ENCODE measurements at places on chromosomes 2 and 18.

DNA sequence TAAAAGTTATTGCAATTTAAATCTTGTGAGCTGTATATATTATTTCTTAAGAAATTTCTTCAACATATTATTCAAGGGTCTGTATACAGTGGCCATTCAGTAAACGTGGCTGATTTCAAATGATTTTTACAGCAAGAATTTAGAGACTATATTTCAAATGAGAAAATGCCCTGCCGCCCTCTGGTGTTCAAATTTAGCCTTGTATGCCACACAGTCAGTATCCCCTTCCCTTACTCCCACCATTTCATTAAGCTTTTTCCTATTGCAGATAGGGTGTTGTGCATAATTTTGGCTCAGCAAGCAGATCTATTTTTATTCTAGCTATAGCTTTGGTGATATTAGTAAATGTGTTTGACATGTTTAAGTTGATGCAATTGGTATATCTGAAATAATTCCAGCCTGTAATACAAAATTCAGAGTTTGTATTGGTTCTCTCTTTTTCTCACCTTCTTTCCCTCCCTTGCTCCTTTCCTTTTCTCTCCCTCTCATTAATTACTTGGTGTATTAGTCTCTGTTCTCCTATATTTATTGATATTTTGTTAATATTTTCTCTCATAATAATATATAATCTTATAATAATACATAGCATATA, 22.8 kb upstream of the SCN7A start:
- peak; percentile 50 for DNase-seq

DNA sequence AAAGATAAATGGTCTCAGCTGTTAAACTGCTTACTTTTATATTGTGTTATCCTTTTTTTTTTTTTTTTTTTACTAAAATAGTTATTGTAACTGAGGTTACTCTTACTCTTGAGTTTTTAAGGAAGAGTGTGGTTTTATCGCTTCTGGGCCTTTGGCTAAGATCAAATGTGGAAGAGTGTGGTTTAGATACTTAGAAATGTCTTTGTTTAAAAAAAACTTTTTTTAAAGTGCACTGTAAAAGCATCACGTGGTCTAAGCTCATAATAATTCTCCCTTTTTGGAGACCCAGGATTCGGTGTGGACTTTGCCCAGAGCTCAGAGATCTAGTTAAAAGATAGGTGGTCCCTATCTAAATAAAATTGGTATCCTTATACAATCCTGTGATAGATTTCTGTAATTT, 11.9 kb upstream of the OXER1 start:
- DNase-seq: no peak

GRCh38 chr2:43605079-43605655, 9.3 kb upstream of the THADA start:
- DNase-seq: peak; percentile 50

- no peak for DNase-seq
Observed at GRCh38 chr2:223916181-223916920, 28.8 kb downstream of the WDFY1 start.

GRCh38 chr2:11357428-11357972, 13.1 kb upstream of the ROCK2 start:
- no peak for DNase-seq

- no peak for DNase-seq
Observed at GRCh38 chr18:54089749-54090459, 134.6 kb downstream of the MBD2 start.

- DNase-seq: no peak
Observed at GRCh38 chr2:138432971-138433370, 68.6 kb upstream of the SPOPL start.

DNA sequence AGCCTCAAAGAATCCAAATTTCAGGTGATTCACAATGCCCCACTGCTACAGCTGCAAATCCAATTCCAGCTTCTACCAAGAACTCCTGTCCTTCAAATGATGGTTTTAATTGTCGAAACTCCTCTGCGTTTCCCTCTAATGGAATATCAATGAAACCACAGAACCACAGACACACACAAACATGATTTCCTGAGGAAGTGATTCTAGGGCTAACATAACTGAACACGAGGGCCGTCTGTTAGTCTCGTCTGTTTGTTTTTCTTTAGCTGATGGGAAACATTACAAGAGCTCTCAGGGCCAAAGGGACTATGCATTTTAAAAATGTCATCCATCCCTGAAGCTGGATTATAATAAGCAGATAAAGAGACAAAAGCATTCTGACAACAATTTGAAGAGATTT, 59.4 kb downstream of the RNF152 start:
- DNase-seq: no peak

- DNase-seq: no peak
Observed at GRCh38 chr18:40079786-40080185, 1875.2 kb upstream of the PIK3C3 start.

- no peak for DNase-seq
Observed at GRCh38 chr18:61471541-61471940, 138.3 kb downstream of the CDH20 start.

DNA sequence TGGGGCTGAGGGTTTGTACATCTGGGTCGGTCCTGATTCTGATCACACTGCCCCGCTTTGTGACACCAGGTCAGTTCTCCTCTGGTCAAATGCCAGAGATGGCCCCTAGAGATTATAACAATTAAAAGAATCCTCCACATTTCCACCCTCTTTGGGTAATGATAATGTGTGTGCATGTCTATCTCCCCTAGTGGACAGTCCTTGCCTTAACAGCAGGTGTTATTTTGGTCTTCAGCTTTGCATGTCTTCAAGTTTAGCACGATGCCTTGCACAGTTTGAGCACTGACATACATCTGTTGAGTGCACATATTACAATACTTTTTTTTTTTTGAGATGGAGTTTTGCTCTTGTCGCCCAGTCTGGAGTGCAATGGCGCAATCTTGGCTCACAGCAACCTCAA, 25.7 kb upstream of the COX7A2L start:
- no peak for DNase-seq

- DNase-seq: no peak
Observed at GRCh38 chr2:144370937-144371584, 148.9 kb downstream of the ZEB2 start.

DNA sequence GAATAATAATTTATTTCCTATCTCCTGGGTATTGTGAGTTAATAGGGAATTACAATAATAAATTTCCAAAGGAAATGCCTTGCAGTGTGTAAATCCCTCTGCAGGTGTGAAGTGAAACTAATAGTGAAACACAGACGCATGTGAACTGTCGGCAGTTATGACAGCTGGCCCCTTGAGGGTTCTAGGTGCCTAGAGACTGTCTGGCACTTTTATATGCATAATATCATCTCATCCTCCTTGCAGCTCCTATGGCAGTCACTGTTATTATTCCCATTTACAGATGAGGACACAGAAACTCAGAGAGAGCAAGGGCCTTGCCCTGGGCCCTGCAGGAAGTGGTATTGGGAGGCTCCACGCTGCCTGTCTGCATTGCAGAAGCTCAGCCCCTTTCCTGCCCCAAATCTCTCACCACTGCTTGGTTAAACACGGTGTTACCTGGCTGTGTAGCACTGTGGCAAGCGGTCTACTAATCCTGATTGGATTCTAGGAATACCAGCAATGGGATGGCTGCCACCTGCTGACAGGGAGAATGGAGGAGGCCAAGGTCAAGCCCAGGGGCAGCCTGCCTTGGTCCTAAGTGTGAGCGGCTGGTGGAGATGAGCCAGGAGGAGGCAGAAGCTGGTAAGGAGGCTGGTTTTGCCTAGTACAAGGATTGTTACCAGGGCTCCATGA, 32.8 kb upstream of the ACKR3 start:
- DNase-seq: no peak

DNA sequence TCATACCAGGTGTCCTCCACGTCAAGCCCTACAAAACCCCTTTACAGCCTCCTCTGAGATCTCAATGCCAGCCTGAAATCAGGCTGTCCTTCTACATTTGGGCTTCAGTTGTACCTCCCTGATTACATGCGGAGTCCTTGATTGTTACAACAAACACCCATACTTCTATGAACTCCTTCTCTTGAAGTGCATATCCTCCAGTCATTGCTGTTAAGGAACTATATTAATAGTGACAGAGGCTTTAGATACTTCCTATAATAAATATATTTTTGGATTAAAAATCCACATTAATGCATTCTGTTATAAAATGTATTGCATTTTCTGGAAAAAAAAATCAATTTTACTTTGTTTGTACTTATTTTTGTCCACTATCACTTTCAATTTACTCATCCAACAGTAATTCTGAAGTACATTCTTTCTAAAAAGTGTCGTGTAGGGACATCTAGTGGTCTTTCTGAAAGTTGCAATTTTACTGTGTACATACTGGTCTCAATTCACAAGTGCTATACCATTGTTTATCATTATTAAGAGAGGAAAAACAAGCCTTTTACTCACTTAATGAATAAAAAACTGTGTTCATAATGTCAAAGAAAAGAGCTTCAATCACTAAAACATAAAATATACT, 316.4 kb downstream of the DSEL start:
- peak; percentile 87 for DNase-seq

- no peak for DNase-seq
Observed at GRCh38 chr2:128139624-128140023, 48.6 kb downstream of the UGGT1 start.

DNA sequence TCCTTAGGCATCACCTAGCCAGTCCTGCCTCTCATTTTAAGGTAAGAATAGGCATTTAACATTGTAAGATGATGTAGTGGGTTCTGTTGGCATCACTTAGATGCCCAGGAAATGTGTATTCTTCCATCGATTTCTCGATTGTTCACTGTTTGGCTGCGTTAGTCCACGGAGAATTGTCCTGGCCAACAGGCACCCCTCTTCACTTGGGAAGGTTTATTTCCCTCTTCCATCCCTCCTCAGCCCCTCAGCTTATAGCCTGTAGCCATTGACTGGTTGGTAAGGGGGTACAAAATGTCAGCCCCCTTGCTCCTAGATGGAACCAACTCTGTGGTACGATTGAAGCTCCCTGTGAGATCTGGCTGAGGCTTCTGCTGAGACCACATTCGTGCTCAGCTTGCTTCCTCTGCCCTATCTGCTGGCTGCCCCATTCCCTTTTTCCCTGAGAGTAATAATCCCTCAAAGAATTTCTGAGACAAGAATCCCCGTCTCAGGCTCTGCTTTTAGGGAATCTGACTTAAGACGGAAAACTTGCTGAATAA, 43.4 kb downstream of the PLEKHA3 start:
- no peak for DNase-seq

- DNase-seq: peak; percentile 66
Observed at GRCh38 chr18:63016270-63016669, 300.9 kb downstream of the PHLPP1 start.

GRCh38 chr2:126911111-126911796, 12.6 kb downstream of the TEX51 start:
- DNase-seq: no peak

DNA sequence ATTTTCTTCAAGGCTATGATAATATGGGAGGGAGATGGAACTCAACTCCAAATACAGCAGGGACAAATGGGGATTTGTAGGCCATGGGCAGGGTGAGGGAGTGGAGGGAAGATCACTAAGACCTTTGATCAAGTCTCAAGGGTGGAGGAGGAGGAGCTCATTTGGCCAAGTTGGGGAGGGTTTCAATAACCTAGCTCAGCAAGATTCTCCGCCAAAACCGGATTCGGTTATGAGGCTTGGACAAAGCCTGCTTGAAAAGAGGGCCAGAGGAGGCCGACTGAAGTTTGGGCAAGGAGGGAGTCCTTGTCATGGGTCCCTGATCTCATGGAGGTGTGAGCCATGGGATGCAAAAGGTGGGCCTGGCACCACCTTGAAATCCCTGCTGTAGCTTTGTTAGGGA, 68.8 kb downstream of the TSN start:
- no peak for DNase-seq

Data from NCI-H1092 treated with DMSO at 0.1 percent for 48 hours (cell line).